Stimulated activated CD8-positive, alpha-beta memory T cell treated with anti-CD3 and anti-CD28 coated beads, Interleukin-15, amount 100 ng/mL, for 4 hours (primary cell): ENCODE measurements at places on chromosomes 5 and 9.

- no peak for DNase-seq
Measured at GRCh38 chr5:117255211-117256027, 680.8 kb upstream of the SEMA6A start.

DNA sequence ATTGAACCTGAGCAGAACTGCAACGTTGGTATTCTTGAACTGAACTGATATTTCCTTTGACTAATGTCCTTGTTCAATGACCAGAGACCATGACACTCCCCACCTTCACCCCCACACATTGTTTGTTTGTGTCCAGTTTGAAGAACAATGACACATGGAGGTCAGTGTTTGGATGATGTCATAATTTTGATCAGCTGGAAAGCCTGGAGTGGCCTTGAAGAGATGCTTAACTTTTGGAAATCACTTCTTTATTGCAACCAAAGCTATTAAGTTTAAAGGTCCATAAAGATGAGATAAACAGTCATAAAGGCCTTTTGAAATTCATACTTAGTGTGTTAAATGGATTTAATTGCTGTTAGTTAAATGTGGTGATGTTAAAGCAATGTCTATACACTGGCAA lies 92.7 kb downstream of the TMC1 start:
- DNase-seq: no peak

DNA sequence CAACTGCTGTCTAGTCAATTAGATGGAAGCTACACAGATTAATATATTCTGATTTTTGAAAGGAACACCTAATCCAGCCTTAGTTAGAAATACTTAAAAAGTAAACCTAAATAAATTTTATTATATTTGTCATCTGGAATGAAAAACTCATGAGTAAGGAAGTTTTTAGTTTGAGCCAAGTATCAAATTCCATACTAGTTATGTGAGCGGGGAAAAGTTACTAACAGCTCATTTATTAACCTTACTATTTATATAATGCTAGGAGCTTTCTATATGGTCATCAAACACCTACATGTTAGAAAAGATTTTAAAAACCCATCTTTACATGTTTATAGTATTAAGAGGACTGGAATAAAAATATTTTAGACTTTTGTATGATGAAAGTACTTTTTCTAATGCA lies 41.6 kb upstream of the POU5F2 start:
- no peak for DNase-seq

- DNase-seq: no peak
Measured at GRCh38 chr5:171736976-171737891, 48.4 kb upstream of the SMIM23 start.

DNA sequence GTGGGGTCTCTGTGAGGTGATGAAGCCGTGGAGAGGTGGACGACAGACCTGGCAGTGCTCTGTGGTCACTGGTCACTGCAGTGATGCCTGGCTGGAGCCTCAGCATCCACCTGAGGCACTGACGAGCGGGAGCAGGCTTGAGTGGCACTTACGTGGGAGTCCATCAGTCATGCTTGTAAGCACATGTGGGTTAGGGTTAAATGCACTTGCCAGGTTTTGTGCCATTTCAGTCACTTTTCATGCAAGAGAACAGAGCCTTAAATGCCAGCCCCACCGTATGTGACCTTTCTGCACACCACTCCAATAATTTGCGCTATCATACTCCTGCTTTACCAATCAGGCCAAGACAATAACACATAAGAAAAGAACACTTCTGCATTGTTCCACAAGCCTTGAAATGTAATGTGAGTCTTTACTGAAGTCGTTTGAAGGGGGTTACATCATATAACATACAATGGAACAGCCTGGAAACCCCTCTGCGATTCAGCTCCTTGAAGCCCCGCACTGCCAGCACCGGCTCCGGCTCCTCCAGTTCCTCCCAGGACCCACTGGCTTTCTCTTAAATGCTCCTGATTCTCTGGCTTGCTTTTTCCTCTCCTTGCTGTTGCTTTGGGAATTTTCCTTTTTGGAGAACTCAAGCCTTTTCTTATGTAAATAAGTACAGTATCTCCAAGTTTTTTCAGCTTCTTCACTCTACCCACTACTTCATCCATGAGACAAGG lies 59.4 kb upstream of the CTXN3 start:
- no peak for DNase-seq

DNA sequence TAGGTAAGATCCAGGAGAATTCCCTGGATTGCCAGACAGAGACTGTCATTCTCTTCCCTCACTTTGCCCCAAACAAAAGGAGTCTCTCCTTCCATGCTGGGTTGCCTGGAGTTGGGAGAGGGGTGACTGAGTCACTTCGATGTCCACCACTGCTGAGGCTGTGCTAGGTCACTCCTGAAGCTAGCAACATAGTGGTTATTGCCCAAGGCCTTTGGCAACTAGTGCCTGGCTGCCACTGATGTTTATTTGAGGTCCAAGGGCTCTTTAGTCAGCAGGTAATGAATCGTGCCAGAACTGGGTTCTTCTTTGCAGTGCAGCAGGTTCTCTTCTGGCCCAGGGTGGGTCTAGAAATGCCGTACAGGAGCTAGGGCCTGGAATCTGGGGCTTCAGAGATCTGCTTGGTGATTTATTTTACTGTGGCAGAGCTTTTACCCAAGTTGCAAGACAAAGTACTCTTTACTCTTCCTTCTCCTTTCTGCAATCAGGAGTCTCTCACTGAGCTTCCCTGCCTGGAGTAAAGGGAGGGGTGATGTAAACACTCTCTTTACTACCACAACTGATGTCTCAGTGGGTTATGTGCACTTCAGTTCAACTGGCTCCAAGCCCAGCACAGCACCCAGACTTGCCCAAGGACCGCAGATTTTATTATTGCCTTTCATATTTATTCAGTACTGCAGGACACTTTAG lies 155.7 kb upstream of the SH3GL2 start:
- DNase-seq: no peak

DNA sequence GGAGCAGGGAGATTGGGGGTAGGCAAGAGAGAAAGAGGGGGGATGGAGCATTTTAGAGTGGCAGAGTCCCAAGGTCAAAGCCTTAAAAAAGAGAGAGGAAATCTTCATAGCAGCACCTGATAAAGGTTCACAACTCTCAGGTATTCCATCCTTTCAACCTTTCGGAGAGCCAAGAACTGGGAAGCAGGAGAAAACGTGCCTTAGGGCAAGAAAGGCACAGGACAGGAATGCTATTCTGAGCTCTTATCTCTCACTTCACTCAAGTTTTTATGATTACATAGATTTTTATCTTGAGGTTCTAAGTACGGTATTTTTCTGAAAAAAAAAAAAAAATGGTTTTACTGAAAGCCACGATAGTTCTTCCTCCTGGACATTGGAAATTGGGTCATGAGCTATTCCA lies 34.5 kb upstream of the SMAD5 start:
- DNase-seq: no peak
